Epithelial cell of alveolus of lung (primary cell): ENCODE measurements at places on chromosomes 16 and 17. TPM values are rescaled to one million over a fixed set of nuclear protein-coding genes. Genes with fewer than 3 reads are reported as not detected.

Gene IGF2BP1
- total RNA-seq = 13.3 and 17.2 TPM in 2 replicates

Gene FBXL16
- 0.08 and 0.91 TPM in 2 replicates for total RNA-seq

Gene KRTAP16-1
- total RNA-seq = not detected in 2 replicates

Gene PRPSAP2
- total RNA-seq = 22.0 and 29.6 TPM in 2 replicates

Gene CLEC19A
- not detected in 2 replicates for total RNA-seq

Gene KRTAP2-3
- total RNA-seq = 1.9 TPM in 1 of 2 replicates, not detected in the other

Gene EPN3
- total RNA-seq = 0.08 and 0.26 TPM in 2 replicates

Gene SAP30BP
- total RNA-seq = 45.2 and 58.1 TPM in 2 replicates

Gene CCL3
- total RNA-seq = not detected in 2 replicates

Gene CHST6
- 0.24 and 1.7 TPM in 2 replicates for total RNA-seq

Gene TBC1D3G
- total RNA-seq = not detected in 2 replicates

Gene KRT28
- not detected in 2 replicates for total RNA-seq

Gene TPPP3
- 0.91 and 4.2 TPM in 2 replicates for total RNA-seq

Gene IL34
- 1.1 and 1.7 TPM in 2 replicates for total RNA-seq

Gene KARS1
- total RNA-seq = 126 and 172 TPM in 2 replicates

Gene ZNF19
- 1.2 and 1.3 TPM in 2 replicates for total RNA-seq

Gene NETO2
- total RNA-seq = 32.4 and 50.0 TPM in 2 replicates

Gene STX4
- total RNA-seq = 15.5 and 21.8 TPM in 2 replicates

Gene HSD11B2
- 2.7 TPM in 1 of 2 replicates, not detected in the other for total RNA-seq

Gene HYDIN
- 0.26 and 0.40 TPM in 2 replicates for total RNA-seq

Gene RPUSD1
- 26.4 and 30.3 TPM in 2 replicates for total RNA-seq

Gene SNX20
- not detected in 2 replicates for total RNA-seq

Gene CSH2
- not detected in 2 replicates for total RNA-seq

Gene HIGD1B
- total RNA-seq = not detected in 2 replicates

Gene TBX6
- total RNA-seq = 0.13 and 2.6 TPM in 2 replicates

Gene SPNS2
- total RNA-seq = 0.26 TPM in 1 of 2 replicates, not detected in the other

Gene KRTAP9-2
- total RNA-seq = not detected in 2 replicates

Gene SMIM36
- total RNA-seq = not detected in 2 replicates

Gene NUFIP2
- 22.5 and 42.9 TPM in 2 replicates for total RNA-seq

Gene RRN3
- total RNA-seq = 25.9 and 30.3 TPM in 2 replicates

Gene PMP22
- 42.5 and 135 TPM in 2 replicates for total RNA-seq

Gene CDK3
- 0.78 and 3.7 TPM in 2 replicates for total RNA-seq

Gene CACNA1G
- total RNA-seq = under 0.01 and 0.96 TPM in 2 replicates

Gene KRTAP4-6
- total RNA-seq = not detected in 2 replicates

Gene UMOD
- not detected in 2 replicates for total RNA-seq

Gene TEKT5
- not detected in 2 replicates for total RNA-seq
